Stomach (tissue), 19 donors: ENCODE measurements at places on chromosomes 6 and 20. TPM values are rescaled to one million over a fixed set of nuclear protein-coding genes. Genes with fewer than 3 reads are reported as not detected.

DNA sequence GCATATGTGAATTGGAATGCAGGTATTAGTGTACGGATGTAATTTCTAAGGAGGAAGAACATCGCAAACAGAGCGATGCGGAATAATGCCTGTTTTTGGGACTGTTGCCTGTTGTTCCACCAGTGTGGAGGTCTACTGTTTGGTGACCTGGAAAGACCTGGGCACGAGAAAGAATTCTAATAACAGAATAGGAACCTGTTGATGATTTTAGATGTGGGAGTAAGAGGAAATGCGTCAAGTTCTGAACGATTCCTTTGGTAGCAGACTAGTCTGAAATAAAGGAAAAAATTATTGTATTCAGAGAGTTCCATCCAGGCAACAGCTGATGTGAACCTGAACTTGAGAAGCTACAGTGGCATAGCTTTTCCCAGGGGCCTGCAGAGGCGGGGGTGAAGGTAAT lies 192.1 kb downstream of the DTNBP1 start:
- no peak for DNase-seq

- DNase-seq = no peak
Observed at GRCh38 chr20:50020288-50020687, 37.5 kb downstream of the SNAI1 start.

GRCh38 chr6:144134737-144135136 lies 15.6 kb upstream of the STX11 start:
- DNase-seq = no peak

TRIM10 gene
- not detected for total RNA-seq

DNA sequence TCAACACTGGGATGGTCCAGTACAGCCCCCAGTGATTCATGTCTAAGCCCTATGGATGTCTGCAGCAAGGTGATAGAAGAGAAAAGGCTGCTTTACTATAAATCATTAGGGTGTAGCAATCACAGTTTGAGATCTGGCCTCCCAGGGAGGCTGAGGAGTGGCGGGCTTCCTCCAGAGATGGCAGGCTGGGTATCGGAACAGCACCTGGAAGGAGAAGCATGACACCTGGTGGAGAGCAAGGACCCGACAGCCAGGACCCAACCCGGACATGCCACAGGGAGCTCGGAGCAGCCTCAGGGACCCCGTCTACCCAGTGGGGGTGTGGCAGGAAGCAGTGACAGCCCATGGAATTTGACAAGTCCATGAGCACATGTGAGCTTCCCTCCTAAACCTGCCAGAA lies 114.8 kb upstream of the CD93 start:
- DNase-seq = peak; percentile 62

GRCh38 chr6:108080010-108080780 lies 5.7 kb upstream of the OSTM1 start:
- DNase-seq = no peak

GRCh38 chr20:58921564-58921963 lies 59.5 kb upstream of the NELFCD start:
- DNase-seq = no peak

RGS17 gene
- 0.45 TPM for total RNA-seq

SIGLEC1 gene
- 1.7 TPM for total RNA-seq

- no peak for DNase-seq
Observed at GRCh38 chr6:56486681-56487080, 156.0 kb downstream of the DST start.

DNA sequence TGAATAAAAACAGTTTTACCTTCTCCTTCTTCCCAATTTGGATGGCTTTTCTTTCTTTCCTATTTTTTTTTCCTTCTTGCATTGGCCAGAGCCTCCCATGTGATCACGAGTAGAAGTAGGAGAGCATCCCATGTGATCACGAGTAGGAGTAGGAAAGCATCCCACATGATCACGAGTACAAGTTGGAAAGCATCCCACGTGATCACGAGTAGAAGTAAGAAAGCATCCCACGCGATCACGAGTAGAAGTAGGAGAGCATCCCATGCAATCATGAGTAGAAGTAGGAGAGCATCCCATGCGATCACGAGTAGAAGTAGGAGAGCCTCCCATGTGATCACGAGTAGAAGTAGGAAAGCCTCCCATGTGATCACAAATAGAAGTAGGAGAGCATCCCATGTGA lies 218.6 kb downstream of the DLL1 start:
- no peak for DNase-seq

GRCh38 chr6:50699051-50699775 lies 14.1 kb upstream of the TFAP2D start:
- no peak for DNase-seq

HFE gene
- 3.5 TPM for total RNA-seq

GRCh38 chr20:13060327-13060726 lies 51.6 kb downstream of the SPTLC3 start:
- DNase-seq = no peak

DNA sequence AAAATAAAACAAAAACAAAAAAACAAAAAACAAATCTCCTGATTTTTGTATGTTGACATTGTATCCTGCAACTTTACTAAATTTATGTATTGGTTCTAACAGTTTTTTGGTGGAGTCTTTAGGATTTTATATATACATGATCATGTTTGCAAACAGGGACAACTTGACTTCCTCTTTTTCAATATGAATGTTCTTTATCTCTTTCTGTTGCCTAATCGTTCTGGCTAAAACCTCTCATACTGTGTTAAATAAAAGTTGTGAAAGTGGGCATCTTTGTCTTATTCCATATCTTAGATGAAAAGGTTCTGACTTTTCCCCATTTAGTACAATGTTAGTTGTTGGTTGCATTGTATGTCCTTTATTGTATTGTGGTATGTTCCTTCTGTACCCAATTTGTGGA lies 261.7 kb upstream of the NOX3 start:
- DNase-seq = no peak

GRCh38 chr20:63572788-63573646 lies 1.0 kb downstream of the HELZ2 start:
- DNase-seq = no peak

GRCh38 chr20:56630506-56631317 lies 1.6 kb downstream of the TFAP2C start:
- no peak for DNase-seq

GRCh38 chr20:48612335-48612734 lies 215.5 kb downstream of the PREX1 start:
- DNase-seq = no peak

DNA sequence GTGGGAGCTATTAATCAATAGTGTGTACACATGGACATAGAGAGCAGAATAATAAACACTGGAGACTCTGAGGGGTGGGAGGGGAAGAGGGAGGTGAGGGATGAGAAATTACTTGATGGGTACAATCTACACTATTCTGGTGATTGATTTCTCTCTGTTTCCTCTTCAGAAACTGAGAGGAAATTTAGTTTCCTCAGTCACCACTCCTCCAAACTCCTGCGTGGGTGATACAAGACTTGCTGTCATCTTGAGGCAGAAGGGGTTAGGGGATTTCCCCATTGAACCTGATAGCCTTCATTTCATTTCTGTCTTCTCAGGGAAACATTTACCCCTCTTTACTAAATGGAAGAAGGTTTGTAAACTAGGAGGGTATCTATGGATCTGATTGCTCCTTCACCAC lies 84.3 kb upstream of the ESR1 start:
- DNase-seq = peak; percentile 22

COL21A1 gene
- total RNA-seq = not detected

POPDC3 gene
- 2.9 TPM for total RNA-seq

DNA sequence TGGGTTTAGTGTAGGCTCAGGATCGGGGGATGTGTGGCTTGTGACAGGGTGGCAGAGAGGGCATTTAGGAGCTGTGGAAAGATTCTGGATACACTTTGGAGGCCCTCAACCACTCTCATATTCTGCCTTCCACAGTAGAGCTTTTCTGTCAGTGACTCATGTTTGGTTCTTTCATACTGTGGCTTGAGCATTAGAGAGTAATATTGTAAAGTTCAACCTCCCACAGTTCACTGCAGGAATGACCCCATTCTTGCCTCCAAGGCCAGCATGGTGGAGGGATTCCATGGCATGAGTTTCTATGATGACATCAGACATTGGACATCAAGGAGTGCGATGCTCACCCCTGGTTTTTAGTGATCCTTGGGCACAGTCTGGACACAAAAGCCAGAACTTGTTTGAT lies 50.9 kb downstream of the DTD1 start:
- DNase-seq = no peak

DNA sequence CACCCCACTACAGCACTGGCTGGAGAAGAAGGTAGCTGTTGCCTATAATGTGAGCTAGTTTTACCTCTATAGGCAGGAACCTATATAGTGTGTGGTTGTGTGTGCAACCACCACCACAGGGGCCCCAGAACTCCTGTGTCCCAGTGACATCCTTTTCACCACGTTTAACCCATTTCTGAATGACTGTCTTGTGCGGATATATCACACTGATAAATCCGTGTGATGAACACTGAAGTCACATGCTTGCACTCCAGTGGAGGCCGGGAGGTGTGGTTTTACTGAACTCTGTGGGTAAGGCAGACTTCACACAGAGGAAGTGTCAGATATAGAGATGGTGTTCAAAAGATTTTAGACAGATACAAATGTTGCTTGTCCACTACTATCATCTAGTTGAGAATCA lies 32.5 kb downstream of the SDHAF4 start:
- no peak for DNase-seq

DOK5 gene
- total RNA-seq = not detected
